ENCODE measurements at places on chromosomes 1 and 21. TPM values are rescaled to one million over a fixed set of nuclear protein-coding genes. Genes with fewer than 3 reads are reported as not detected.

Gene HAO2
- not detected for polyA plus RNA-seq

Gene NPL
- polyA plus RNA-seq: 3.6 TPM

- no peak for DNase-seq
- no peak overlapping the region for H3K4me3 ChIP-seq
- no peaks in the 10 kb centered on the region for H3K27me3 ChIP-seq
- no peaks in the 10 kb centered on the region for H3K4me1 ChIP-seq
Observed at GRCh38 chr1:210440081-210440480, 111.4 kb downstream of the HHAT start.

GRCh38 chr1:198087831-198088230, 69.0 kb upstream of the NEK7 start:
- no peaks in the 10 kb centered on the region for H3K27me3 ChIP-seq
- H3K4me1 ChIP-seq: peaks cover 7% of the 10 kb centered on the region
- no peak overlapping the region for H3K4me3 ChIP-seq
- H3K36me3 ChIP-seq: no peaks in the 10 kb centered on the region
- no peak overlapping the region for H3K27ac ChIP-seq

DNA sequence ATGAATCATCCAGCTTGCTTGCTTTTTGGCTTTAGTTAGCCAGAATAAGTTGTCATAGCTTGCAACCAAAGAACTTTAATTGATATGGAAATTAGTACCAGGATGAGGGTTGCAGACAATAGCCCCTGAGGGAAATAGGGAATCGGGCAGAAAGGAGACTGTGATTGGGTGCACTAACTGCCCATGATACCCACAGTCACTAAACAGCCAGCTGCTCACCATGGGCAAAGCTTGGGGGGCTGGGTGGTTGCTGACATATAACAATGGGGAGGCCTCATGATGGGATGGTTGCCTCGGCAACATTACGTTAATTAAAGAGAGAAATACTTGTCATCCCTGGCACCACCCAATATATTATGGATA, 17.8 kb upstream of the PLA2G2E start:
- no peaks in the 10 kb centered on the region for H3K4me1 ChIP-seq
- H3K27me3 ChIP-seq: peaks cover 1% of the 10 kb centered on the region
- H3K4me3 ChIP-seq: no peak overlapping the region
- DNase-seq: no peak

GRCh38 chr1:46520063-46520911, 30.7 kb downstream of the DMBX1 start:
- H3K36me3 ChIP-seq: no peaks in the 10 kb centered on the region
- no peak for DNase-seq
- H3K27me3 ChIP-seq: peaks cover 5% of the 10 kb centered on the region
- H3K4me3 ChIP-seq: no peak overlapping the region
- no peaks in the 10 kb centered on the region for H3K4me1 ChIP-seq

All from immature natural killer cell (primary cell).